Activated CD8-positive, alpha-beta memory T cell treated with anti-CD3 and anti-CD28 coated beads for 48 hours (primary cell): ENCODE measurements at places on chromosomes 3 and 15.

GRCh38 chr15:73054417-73054953, 2.2 kb downstream of the NEO1 start:
- DNase-seq = no peak

- no peak for DNase-seq
Observed at GRCh38 chr15:61133361-61133760, 95.7 kb downstream of the RORA start.

GRCh38 chr15:95263751-95264150, 1032.4 kb downstream of the MCTP2 start:
- DNase-seq = no peak

- DNase-seq = no peak
Observed at GRCh38 chr3:71672807-71673206, 52.4 kb downstream of the EIF4E3 start.

DNA sequence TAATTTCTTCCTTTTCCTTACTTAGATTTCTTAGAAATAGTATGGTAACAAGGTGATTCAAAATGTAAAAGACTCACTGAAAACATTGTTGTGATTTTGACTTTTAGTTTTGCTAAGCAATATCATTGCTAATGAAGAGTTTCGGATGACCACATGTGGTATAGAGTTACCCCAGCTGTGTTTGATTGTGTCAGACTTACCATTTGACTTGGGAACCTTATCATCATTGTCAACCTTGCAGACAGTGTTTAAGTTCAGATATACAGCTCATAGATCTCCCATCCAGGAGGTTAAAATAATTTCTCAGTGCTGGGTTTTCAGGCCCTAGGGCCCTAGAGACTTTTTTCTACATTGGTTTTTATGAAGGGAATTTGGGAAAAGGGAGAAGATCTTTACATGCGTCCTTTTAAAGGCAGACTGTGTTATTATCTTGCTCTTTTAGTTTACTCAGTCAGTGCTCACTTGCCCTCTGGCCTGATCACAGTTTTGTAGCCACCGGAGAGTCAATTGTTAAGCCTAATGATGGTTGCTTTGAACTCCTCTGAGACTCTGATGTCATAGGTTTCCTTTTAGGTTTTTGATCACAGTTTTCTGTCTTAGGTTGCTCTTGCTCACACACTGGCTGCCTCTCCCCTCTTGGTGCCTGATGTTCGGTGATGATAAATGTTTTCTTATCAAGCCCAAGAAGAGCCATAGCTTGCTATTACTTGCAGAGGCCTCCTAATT, 133.5 kb upstream of the ZPLD1 start:
- no peak for DNase-seq

DNA sequence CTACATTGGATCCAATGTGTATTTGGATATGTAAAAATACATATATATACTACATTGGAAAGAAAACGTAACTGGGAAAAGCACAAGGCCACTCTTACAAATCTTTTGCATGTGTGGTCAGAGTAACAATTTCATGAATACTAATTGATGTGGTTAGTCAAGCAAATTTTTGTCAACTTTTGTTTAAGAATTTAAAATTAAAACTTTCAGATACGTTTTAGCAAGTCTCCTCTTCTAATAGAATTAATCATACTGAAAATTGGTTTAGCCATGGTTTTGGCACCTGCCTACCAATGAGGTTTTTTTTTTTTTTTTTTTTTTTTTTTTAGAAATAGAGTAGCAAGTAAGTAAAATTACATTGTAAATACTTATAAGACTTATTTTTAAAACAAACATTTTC, 153.0 kb upstream of the CGNL1 start:
- no peak for DNase-seq
